Large intestine (tissue), 12 donors: ENCODE measurements at places on chromosomes 6 and 20. TPM values are rescaled to one million over a fixed set of nuclear protein-coding genes. Genes with fewer than 3 reads are reported as not detected.

The RAD21L1 gene
- polyA plus RNA-seq, result not detected

The GSTA4 gene
- 93.6 TPM for polyA plus RNA-seq

The PPP1R16B gene
- polyA plus RNA-seq, result 3.5 TPM

The FAM120B gene
- polyA plus RNA-seq, result 27.7 TPM

The TP53TG5 gene
- polyA plus RNA-seq, result 0.78 TPM

The CTSA gene
- 851 TPM for polyA plus RNA-seq

The REM1 gene
- polyA plus RNA-seq, result 2.8 TPM

The GATA5 gene
- polyA plus RNA-seq, result 40.9 TPM

The KIF25 gene
- 0.82 TPM for polyA plus RNA-seq

The ADGRF4 gene
- polyA plus RNA-seq, result 1.2 TPM

The MOXD1 gene
- polyA plus RNA-seq, result 13.6 TPM

DNA sequence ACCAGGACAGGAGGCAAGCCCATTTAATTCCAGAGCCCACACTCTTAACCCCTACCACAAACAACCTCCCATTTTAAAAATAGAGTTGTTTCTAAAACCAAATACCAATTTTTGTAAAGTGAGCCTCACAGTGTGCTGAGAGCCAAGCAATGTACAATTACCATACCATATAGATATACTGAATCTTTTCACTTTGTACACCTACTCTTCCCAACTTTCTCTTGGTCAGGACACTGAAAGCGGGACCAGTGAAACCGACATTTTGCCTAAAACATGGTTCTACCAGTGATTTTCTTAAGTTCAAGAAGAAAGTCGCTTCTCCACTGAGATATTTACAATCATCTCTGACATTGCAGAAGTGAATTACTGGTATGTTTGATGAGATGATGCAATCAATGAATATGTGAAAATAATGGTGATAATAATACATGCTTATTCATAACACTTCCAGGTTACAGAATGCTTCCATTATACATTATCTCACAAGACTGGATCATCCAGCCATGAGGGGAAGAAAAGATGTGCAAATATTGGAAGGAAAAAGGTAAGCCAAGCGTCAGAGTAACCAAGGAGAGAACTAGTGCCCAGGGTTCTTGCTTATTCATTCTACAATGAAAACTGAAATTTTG lies 74.1 kb downstream of the HIVEP2 start:
- no peak overlapping the region for H3K4me3 ChIP-seq
- no peaks in the 10 kb centered on the region for H3K36me3 ChIP-seq
- no peaks in the 10 kb centered on the region for H3K27me3 ChIP-seq
- no peak overlapping the region for H3K27ac ChIP-seq
- no peak for DNase-seq

GRCh38 chr6:81997090-81997926 lies 244.8 kb upstream of the TENT5A start:
- no peaks in the 10 kb centered on the region for H3K4me1 ChIP-seq
- no peak overlapping the region for H3K4me3 ChIP-seq
- no peak for DNase-seq
- no peaks in the 10 kb centered on the region for H3K36me3 ChIP-seq

GRCh38 chr20:4434681-4435080 lies 287.0 kb upstream of the PRND start:
- H3K27me3 ChIP-seq, result peaks cover 4% of the 10 kb centered on the region
- DNase-seq, result no peak
- H3K4me1 ChIP-seq, result no peaks in the 10 kb centered on the region
- H3K4me3 ChIP-seq, result no peak overlapping the region

GRCh38 chr6:12474167-12475140 lies 184.3 kb downstream of the EDN1 start:
- peak; percentile 51 for DNase-seq
- no peaks in the 10 kb centered on the region for H3K36me3 ChIP-seq
- no peak overlapping the region for H3K4me3 ChIP-seq

DNA sequence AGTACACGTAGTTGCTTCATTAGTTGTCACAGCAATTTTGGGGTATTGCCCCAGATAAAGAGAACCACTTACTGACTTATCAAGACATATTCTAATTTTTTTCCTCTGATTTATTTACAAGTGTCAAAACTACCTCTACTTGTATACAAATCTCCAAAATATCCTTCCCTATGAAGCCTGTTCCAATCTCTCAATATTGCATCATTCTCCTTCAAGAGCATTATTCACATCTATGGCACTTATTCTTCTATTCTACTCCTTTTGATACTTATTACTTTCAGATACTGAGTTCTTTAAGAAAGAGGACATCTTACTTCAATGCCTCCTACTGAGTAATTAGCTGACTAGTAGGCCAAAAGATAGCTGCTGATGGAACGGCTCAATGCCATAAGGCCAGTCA lies 105.2 kb downstream of the SMLR1 start:
- peaks cover 5% of the 10 kb centered on the region for H3K4me1 ChIP-seq
- H3K27me3 ChIP-seq, result no peaks in the 10 kb centered on the region
- no peak overlapping the region for H3K4me3 ChIP-seq
- H3K27ac ChIP-seq, result no peak overlapping the region

DNA sequence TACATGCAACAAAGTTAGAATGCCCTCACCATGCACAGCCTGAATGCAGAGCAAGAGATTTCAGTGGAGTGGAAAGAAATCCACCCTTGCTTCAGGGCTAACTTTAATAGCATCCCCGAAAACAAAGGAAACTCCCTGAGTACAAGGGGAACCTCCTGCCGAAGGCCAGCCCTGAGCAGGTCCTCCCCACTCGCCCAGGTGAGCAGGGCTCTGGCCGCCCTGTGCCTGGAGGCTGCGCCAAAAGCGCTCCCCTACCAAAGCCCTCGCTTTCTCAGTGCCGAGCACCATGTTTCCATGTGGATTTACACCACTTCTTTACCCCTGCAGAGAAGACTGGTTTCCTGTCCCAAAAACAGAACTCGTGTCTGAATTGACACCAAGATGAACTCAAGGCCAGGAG lies 61.9 kb upstream of the RPS6KA2 start:
- no peak overlapping the region for H3K4me3 ChIP-seq
- no peaks in the 10 kb centered on the region for H3K4me1 ChIP-seq
- peaks cover 27% of the 10 kb centered on the region for H3K27me3 ChIP-seq
- DNase-seq, result no peak
- H3K36me3 ChIP-seq, result no peaks in the 10 kb centered on the region

GRCh38 chr6:113143206-113143605 lies 713.9 kb upstream of the MARCKS start:
- H3K36me3 ChIP-seq, result no peaks in the 10 kb centered on the region
- no peak overlapping the region for H3K27ac ChIP-seq

GRCh38 chr6:34645627-34646026 lies 50.9 kb downstream of the ILRUN start:
- DNase-seq, result no peak
- H3K36me3 ChIP-seq, result peaks cover 14% of the 10 kb centered on the region
- H3K4me3 ChIP-seq, result no peak overlapping the region
- H3K4me1 ChIP-seq, result no peaks in the 10 kb centered on the region
- H3K27me3 ChIP-seq, result no peaks in the 10 kb centered on the region

DNA sequence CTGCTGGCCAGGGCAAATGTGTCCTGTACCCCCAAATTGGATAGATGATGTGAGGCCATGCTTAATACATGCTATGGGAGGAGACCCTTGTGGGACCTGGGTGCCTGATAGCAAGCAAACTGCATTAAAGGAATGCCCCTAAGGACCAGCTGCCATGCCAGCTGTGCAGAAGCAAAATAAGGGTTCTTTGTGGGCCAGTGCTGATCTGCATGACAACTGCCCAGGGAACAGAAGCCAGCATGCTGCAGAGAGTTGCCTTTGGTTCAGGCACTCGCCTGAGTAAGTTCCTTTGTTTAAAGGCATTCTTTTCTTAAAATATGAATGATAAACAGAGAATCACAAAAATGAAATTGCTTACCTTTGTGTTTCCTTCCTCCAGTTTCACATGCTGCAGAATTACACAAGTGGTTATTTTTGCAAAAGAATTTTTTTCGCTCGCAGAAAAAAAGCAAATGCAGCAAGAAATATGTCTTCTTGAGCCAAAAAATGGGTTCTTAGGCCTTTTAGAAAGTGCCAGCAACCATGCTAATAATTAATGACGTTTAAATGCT lies 6.9 kb upstream of the SYNDIG1 start:
- H3K27me3 ChIP-seq, result no peaks in the 10 kb centered on the region
- H3K4me3 ChIP-seq, result no peak overlapping the region
- H3K36me3 ChIP-seq, result no peaks in the 10 kb centered on the region
- DNase-seq, result no peak
- H3K27ac ChIP-seq, result no peak overlapping the region

GRCh38 chr20:19740512-19740911 lies 17.5 kb upstream of the RIN2 start:
- no peak overlapping the region for H3K27ac ChIP-seq
- no peaks in the 10 kb centered on the region for H3K27me3 ChIP-seq
- H3K4me3 ChIP-seq, result no peak overlapping the region
- H3K4me1 ChIP-seq, result peaks cover 15% of the 10 kb centered on the region
- no peak for DNase-seq
- no peaks in the 10 kb centered on the region for H3K36me3 ChIP-seq

GRCh38 chr6:142313284-142313683 lies 11.5 kb downstream of the ADGRG6 start:
- H3K36me3 ChIP-seq, result no peaks in the 10 kb centered on the region
- no peaks in the 10 kb centered on the region for H3K4me1 ChIP-seq
- DNase-seq, result no peak
- no peaks in the 10 kb centered on the region for H3K27me3 ChIP-seq
- no peak overlapping the region for H3K27ac ChIP-seq

GRCh38 chr20:60010689-60011458 lies 52.7 kb downstream of the CDH26 start:
- no peak overlapping the region for H3K4me3 ChIP-seq
- no peaks in the 10 kb centered on the region for H3K4me1 ChIP-seq
- no peaks in the 10 kb centered on the region for H3K36me3 ChIP-seq

- H3K4me1 ChIP-seq, result peaks cover 12% of the 10 kb centered on the region
- no peak overlapping the region for H3K27ac ChIP-seq
- no peaks in the 10 kb centered on the region for H3K27me3 ChIP-seq
These were observed 17.4 kb downstream of the CHRNA4 start for GRCh38 chr20:63343460-63344445.

DNA sequence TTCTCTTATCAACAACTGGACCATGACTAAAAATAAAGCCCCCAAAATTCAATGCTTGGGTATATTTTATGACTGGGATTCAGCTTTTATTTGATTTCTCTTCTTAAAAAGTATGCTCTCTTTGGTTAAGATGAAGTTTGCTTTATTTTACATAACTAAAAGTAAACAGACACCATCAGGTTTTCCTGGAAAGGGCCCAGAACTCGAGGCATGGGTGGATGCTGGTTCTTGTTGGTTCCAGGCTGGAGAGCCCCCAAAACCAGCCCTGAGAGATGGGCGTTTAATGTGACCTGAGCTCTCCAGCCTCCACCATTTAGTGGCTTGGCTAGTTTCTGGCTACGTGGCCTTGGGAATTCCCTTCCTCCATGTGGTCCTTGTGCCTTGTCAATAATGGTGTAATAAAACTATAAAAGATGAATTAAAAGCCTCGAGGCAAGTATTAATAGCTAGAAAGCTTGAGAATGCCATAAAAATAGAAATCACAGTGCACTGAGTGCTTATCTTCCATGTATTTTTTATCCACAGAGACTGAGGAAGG lies 34.1 kb downstream of the BANF2 start:
- no peaks in the 10 kb centered on the region for H3K36me3 ChIP-seq
- no peak for DNase-seq
- H3K4me3 ChIP-seq, result no peak overlapping the region
- H3K27me3 ChIP-seq, result no peaks in the 10 kb centered on the region
- H3K27ac ChIP-seq, result no peak overlapping the region

GRCh38 chr6:82057846-82058554 lies 189.5 kb downstream of the IBTK start:
- H3K36me3 ChIP-seq, result no peaks in the 10 kb centered on the region
- no peaks in the 10 kb centered on the region for H3K27me3 ChIP-seq

GRCh38 chr6:37630281-37630799 lies 67.3 kb downstream of the MDGA1 start:
- no peaks in the 10 kb centered on the region for H3K4me1 ChIP-seq
- peaks cover 38% of the 10 kb centered on the region for H3K27me3 ChIP-seq
- no peak for DNase-seq
- no peaks in the 10 kb centered on the region for H3K36me3 ChIP-seq

DNA sequence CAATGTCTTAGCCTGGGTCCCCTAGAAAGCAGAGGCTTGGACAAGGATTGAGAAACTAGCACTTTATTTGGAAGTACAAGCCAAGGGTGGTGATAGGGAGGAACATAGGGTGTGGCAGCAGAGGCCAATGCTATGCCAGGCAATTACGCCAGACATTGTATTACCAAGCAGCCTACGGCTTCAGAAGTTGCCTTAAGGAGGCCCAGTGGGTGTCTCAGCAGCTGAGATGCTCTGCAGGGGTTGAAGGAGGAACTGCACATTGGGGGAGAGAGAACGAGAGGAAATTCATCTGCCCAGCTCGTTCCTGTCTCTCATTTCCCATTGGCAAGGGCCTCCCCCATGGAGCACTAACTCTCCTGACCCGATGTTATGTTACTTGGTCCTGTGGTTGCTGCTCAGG lies 859 bp downstream of the C20orf202 start:
- H3K36me3 ChIP-seq, result no peaks in the 10 kb centered on the region
- no peaks in the 10 kb centered on the region for H3K27me3 ChIP-seq
- H3K27ac ChIP-seq, result no peak overlapping the region

- no peak for DNase-seq
- H3K27ac ChIP-seq, result no peak overlapping the region
- H3K36me3 ChIP-seq, result no peaks in the 10 kb centered on the region
- H3K4me3 ChIP-seq, result no peak overlapping the region
- H3K27me3 ChIP-seq, result peaks cover 23% of the 10 kb centered on the region
- peaks cover 3% of the 10 kb centered on the region for H3K4me1 ChIP-seq
These were observed 7.4 kb upstream of the GMPR start for GRCh38 chr6:16230953-16231352.

DNA sequence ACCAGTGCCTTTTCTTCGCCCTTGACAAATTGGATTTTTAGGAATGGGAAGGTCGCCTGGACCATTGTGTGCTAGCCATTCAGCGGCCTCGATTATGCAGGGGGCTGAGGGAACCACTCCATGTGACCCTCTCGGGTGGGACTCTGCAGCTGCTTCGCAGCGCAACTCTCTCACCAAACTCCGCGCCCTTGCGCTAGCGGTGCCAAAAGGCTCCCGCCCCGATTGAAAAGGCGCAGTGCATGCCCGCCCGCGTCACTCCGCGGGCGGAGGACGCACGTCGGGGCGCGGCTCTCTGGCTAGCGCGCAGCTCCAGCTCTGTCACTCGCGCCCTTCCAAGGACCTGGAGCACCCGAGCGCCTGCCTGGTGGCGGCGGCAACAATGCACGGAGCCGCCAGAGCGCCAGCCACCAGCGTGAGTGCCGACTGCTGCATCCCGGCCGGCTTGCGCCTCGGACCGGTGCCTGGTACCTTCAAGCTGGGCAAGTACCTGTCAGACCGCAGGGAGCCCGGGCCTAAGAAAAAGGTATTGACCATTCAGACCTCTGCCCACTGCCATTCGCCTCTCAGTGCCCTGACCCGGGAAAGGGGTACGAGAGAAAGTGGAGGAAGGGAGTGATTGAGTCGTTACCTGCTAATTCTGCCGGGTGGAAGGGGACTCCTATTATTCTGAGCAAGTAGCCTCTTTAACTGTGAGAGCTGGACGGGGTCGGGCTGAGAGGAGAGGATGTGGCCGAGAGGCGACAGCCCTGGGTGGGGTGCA lies at the start of gene PRDM13:
TSS of gene PRDM13 (plus strand) at position 178 of the 760 bp plus-strand sequence. CDS start at position 380, 202 bp downstream.
- peaks cover 97% of the 10 kb centered on the region for H3K27me3 ChIP-seq
- DNase-seq, result no peak
- H3K27ac ChIP-seq, result no peak within 1 kb of the TSS
- no peak within 1 kb of the TSS for H3K4me3 ChIP-seq
- no peaks in the 10 kb centered on the region for H3K36me3 ChIP-seq

- no peaks in the 10 kb centered on the region for H3K27me3 ChIP-seq
- peaks cover 13% of the 10 kb centered on the region for H3K36me3 ChIP-seq
- peak; percentile 58 for DNase-seq
These were observed 41.5 kb downstream of the SH3BGRL2 start for GRCh38 chr6:79672631-79673111.
